Amygdala (tissue), 56 donors: ENCODE measurements at places on chromosomes 5 and 9.

DNA sequence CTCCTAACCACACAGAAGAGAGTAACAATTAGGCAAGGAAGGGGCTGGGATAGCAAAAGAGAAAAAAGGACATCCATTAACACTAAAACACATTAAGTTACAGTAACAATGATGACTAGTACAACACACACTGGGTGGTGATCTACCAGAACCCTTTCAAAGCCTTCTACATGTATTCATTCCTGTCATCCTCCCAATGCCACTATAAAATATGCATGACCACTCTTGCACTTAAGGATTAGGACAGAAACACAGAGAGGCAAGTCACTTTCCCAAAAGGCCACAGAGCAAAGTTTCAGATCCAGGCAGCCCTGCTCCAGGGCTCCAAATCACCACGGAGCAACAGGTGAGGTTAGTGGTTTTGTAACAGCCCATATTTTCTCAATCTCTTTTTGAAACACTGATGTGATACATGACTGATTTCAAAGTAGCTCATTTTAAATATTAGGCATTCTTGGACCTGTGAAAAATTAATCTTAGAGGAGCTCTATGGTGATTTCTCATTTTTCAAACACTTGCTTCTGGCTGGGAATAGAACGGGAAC is 86.7 kb downstream of the AUH start:
- no peak for DNase-seq

DNA sequence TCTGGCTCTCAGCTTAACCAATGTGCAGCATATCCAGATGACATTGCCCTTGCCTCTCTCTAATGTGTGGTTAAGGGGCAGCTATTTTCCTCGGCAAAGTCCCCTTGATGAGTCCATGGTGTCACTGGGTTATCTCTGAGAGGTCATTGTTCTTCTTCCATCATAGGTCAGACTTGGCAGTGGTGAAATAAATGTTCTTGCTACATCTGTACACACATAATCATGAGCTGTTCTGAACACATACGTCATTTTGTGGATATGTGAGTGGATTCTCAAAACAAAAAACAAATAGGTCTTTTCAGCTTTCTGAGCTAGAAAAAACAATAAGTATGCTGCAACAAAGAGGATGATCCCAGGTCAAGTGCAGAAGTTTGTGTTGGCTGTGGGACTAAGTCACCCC is 134.7 kb upstream of the PTPN3 start:
- DNase-seq: peak; percentile 22

GRCh38 chr9:84759300-84759750 is 89.8 kb downstream of the NTRK2 start:
- no peak for DNase-seq

DNA sequence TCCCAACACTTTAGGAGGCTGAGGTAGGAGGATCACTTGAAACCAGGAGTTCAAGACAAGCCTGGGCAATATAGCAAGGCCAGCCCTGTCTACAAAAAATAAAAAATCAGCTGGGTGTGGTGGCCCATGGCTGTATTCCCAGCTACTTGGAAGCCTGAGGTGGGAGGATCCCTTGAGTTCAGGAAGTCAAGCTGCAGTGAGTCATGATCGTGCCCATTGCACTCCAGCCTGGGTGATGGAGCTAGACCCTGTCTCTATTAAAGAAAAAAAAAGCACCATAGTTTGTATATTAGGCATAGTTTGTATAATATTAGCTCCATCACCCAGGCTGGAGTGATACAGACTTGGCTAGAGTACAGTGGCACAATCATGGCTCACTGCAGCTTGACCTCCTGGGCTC is 9.6 kb upstream of the NME5 start:
- DNase-seq: no peak

- DNase-seq: no peak
Observed at GRCh38 chr5:102154291-102154690, 141.8 kb downstream of the SLCO4C1 start.

- no peak for DNase-seq
Observed at GRCh38 chr5:149320791-149321330, 24.4 kb upstream of the GRPEL2 start.

DNA sequence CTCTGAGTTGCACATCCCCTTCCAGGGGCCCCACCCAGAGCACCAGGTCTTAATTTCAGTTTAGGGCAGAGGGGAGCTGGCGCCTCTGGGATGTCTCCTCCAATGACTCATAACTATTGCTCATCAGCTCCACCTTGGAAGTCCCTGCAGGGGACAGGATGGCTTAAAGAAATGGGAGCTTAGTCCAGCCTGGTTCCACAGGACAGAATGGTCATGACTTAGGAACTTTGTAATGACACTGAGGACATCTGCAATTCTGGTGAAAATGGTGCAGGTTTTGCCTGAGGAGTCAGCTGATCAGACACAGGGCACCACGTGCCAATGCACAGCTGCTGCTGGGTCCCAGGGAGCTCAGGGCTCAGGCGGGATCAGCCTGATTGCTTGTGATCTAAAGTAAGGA is 16.4 kb upstream of the PPP1R26 start:
- no peak for DNase-seq

- DNase-seq: peak; percentile 51
Observed at GRCh38 chr5:142356716-142357468, 32.1 kb upstream of the SPRY4 start.

- DNase-seq: no peak
Observed at GRCh38 chr5:52893863-52894262, 95.3 kb upstream of the ITGA2 start.

- DNase-seq: no peak
Observed at GRCh38 chr9:100890321-100890720, 138.2 kb upstream of the PLPPR1 start.

- no peak for DNase-seq
Observed at GRCh38 chr9:25935188-25935587, 256.9 kb upstream of the TUSC1 start.

DNA sequence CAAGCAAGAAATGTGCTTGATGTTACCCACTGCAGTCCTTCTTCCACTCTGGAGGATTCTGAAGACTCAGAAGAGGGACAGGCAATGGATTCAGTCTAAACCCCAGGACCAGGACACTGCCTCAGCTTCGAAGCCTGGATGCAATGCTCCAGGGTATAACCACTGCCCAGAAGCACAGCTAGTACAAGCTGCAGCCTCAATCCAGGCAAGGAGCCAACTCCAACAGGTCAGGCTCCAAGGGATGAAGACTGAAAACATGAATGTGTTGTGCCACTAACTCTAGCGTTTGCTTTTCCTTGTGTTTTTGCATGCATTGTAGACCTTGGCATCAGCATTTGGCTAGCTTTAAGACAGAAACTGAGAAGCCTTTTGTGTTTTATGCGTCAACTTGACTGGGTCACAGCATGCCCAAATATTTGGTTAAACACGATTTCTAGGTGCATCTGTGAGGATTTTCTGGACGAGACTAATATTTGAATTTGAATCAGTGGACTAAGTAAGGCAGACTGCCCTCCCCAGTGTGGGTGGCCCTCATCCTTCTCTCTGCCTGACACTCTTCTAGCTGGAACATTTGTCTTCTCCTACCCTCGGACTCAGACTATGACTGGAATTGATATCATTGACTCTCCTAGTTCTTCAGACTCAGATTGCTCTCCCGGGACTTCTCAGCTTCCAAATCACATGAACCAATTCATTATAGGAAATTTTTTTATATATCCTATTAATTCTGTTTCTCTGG is 20.5 kb upstream of the GPX3 start:
- no peak for DNase-seq

GRCh38 chr5:180315762-180316212 is 23.9 kb upstream of the MAPK9 start:
- peak; percentile 33 for DNase-seq

GRCh38 chr9:133342570-133342969 is 5.4 kb downstream of the MED22 start:
- DNase-seq: no peak

DNA sequence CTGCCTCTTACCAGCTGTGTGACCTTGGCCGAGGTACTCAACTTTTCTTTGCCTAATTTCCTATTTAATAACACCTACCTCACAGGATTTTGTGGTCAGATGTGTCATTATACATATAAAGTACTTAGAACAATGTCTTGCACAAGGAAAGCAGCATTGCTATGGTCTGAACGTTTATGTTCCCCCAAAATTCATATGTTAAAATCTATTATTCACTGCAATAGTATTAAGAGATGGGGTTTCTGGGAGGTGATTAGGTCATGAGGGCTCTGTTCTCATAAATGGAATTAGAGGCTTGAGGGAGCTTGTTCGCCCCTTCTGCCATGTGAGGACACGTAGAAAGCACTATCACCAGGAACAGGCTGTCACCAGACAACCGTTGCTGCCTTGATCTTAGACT is 10.9 kb upstream of the RNF145 start:
- DNase-seq: no peak

DNA sequence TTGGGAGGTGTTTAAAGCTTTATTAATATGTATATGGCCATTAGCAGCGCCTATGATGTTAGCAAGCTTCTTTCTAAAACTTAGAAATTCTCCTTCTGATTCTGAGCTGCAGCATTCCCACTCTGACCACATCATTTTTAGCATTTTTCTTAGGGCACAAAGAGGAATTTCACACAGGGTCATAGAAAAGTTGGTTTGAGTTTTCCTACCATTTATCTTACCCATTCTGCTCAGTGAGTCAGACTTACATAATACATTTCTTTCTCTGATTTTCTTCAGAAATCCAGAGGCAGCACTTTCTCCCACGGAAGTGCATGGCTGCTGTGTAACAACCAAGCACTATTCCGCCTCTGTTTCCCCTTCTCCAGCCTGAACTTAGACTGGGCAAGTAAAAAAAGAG is 246.6 kb downstream of the ARL15 start:
- DNase-seq: no peak

DNA sequence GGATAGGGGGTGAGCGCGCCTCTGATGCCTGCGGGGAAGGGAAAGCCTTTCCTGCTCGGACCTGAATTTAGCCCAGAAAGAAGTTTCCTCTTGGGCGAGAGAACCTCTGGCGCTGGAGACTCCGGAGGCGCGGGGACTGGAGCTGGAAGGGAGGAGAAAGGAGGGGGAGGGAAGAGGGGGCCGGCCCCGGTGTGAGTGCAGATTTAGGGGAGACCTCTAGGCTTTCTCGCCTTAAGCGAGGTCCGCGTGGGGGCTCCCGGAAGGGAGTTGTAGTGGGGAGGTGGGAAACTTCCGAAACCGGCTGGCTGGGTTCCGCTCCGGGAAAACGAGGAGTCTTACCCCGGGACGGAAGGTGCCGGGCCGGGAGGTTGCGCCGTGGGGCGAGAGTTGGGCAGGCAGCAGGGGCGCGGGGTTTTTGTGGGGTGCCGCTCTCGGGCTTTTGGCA is 1.3 kb downstream of the PCSK5 start:
- DNase-seq: no peak

GRCh38 chr9:92615790-92616189 is 54.1 kb downstream of the IPPK start:
- DNase-seq: no peak

DNA sequence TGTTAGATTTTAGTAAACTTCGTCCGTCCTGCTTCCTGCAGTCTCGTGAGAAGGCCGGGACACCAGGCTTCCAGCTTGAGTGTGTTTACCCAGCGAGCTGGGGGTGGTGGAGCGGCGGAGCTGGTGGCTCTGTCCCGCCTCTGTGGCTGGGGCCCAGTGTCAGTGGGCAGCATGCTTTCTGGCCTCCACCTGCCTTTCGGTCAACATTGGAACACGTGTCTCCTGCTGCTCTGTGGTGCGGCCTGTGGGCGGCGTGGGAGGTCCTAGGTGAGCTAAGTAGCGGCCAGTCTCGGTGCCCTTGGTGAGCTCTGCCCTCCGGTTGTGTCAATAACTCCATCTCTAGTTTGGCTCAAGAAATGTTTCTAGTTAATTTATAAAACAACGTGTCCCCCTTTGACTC is 125.9 kb downstream of the GADD45G start:
- DNase-seq: no peak

GRCh38 chr5:124132843-124133242 is 613.6 kb downstream of the ZNF608 start:
- DNase-seq: no peak

DNA sequence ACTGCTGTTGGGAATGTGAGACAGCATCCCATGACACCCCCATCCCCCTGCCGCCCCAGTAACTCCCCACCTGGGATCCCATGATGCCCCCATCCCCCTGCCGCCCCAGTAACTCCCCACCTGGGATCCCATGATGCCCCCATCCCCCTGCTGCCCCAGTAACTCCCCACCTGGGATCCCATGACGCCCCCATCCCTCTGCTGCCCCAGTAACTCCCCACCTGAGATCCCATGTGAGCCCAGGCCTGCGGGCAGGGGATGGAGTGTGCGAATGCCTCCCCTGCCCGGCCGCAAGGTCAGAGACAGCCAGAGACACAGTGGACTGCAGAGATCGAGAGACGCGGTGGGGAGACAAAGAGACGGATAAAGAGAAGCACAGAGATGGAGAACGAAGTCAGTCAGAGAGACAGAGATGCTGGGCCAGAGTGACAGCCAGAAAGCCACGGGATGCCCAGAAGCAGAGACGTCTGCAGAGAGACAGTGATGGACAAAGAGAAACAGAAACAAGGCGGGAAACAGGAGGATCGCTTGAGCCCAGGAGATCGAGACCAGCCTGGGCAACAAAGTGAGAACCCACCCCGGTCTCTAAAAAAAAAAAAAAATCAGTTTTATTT is 992 bp downstream of the SH2D3C start:
- DNase-seq: no peak

GRCh38 chr5:156378159-156378558 is 51.2 kb downstream of the SGCD start:
- DNase-seq: no peak

DNA sequence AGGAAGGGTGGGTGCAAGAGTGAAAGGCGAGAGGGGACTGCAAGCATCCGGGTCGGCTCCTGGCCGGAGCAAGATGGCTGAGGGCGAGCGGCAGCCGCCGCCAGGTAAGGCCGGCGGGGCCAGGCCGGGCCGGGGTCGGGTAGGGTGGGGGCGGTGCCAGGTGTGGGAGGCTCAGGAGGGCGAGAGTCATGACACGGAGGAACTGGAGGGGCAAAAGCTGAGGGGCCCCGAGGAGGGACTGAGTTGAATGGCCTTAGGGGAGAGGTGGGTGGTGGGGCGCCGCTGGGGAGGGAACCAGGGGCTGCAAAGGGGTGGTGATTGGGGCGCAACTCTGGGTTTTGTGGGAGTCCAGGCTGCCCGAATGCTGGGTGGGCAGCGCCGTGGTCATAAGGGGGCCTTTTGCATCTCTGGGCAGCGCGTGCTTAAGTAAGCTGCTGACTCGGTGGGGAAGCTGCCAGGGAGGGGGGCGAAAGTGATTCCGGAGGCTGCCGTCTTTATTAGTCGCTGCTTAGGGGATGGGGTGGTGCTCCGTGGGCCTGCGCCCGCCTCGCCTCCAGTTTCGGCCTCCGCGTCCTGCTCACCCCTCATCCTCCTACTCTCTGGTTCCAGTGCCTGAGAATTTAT is 425 bp downstream of the PTPA start:
- DNase-seq: peak; percentile 58

- DNase-seq: no peak
Observed at GRCh38 chr9:15824310-15824709, 271.5 kb downstream of the CCDC171 start.

GRCh38 chr5:95673081-95673480 is 9.7 kb downstream of the SPATA9 start:
- DNase-seq: no peak

DNA sequence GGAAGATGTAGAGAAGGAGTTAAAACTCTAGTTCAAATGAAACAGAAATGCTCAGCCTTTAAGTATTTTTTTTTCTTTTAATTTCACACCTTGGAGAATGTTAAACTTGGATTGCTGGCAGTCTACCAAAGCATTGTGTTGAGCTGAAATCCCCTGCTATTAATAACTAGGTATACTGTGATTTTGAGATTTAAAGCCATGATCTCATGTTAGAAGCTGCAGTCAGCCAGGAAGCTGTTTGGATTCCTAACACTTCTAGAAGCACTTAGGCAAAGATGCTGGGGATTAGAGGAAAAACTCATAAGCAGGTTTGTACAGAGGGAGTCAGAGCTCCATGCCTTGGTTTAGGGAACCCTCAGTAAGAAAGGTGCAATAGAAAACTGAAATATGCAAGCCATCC is 141.4 kb downstream of the KIF4B start:
- no peak for DNase-seq
